ENCODE measurements at places on chromosomes 4 and X. TPM values are rescaled to one million over a fixed set of nuclear protein-coding genes. Genes with fewer than 3 reads are reported as not detected.

MTTP gene
- total RNA-seq, result 0.26 TPM

ESX1 gene
- total RNA-seq, result not detected

MAP7D3 gene
- 19.6 TPM for total RNA-seq

DNA sequence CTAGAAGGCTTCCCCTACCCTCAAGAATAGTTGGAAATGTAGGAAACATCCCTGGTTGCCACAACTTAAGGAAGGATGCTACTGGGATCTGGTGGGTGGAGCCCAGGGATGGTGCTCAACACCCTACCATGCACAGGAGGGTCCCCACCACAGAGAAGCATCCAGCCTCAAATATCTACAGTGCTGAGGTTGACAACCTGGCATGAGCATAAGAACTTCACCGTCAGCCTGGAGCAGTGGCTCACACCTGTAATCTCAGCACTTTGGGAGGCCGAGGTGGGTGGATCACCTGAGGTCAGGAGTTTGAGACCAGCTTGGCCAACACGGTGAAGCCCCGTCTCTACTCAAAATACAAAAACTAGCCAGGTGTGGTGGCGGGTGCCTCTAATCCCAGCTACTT, 24.0 kb upstream of the ASMTL start:
- DNase-seq, result peak; percentile 7

DNA sequence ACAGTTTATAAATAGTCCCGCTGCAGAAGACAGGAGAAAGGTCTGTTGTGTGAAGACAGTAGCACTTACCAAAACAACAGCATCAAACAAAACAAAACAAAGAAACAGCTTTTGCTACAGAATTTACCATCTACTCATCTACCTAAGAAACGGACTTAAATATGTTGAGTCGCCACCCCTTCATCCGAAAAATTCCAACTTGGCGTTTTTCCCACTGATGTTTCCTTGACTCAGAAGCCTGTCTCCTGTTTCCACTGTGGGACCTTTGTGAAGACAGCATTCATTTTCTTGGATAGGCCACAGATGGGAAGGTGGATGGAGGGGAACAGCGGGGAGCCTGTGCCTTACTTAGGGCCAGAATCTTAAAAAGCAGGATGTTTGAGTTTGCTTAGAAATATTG, 1.3 kb upstream of the ITM2A start:
- DNase-seq, result no peak

- DNase-seq, result no peak
Measured at GRCh38 chrX:71666240-71667223, 814 bp upstream of the LOC101059915 start.

GRCh38 chrX:152136312-152136711, 2.1 kb downstream of the MAGEA10 start:
- DNase-seq, result no peak

GRCh38 chr4:70666369-70666768, at the start of gene JCHAIN:
Gene JCHAIN, minus strand, starts transcription at chr4:70666508. Its CDS starts 18 bp downstream, at chr4:70666490.
- DNase-seq, result no peak

DNA sequence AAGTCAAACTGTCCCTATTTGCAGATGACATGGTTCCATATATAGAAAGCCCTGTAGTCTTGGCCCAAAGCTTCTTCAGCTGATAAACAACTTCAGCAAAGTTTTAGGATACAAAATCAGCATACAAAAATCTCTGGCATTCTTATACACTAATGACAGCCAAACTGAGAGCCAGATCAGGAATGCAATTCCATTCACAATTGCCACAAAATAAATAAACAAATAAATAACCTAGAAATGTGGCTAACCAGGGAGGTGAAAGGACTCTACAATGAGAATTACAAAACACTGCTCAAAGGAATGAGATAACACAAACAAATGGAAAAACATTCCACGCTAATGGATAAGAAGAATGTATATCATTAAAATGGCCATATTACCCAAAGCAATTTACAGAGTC, 52.9 kb upstream of the CXCL8 start:
- no peak for DNase-seq

- DNase-seq, result no peak
Measured at GRCh38 chr4:127634181-127634580, 1.4 kb downstream of the INTU start.
